Fibroblast of skin of right biceps (primary cell): ENCODE measurements at places on chromosomes 11 and 22.

- no peak for DNase-seq
Observed at GRCh38 chr11:10674440-10674855, 19.1 kb downstream of the IRAG1 start.

DNA sequence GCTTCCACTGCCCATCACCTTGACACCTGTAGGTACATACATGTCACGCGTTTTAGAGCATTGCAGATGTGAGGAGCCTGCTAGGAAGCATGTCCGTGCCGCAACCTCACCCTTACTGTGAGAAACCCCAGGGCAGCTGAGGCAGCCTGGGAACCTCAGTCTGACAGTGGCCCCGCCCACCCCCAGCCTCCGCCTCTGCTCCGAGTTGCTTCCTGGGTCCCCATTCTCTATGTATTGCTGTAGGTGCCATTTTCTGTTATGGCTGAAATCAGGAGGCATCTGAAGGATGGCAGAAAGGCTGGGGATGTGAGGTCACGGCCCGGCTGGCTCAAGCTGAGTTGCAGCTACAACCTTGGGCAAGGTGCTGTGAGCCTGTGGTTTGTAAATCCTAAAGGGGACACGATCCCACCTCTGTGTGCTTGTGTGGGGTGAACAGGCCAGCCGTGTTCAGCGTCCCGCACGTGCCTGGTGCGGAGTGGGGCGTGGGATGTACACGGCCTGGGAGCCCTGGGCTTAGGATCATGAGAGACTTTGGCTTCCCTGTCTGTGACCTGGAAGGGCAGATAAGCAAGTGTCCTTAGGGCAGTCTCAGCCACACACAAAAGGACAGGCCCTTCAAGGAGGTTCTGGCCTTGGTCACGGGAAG, 102.7 kb downstream of the PHF21B start:
- no peak for DNase-seq

- no peak for DNase-seq
Observed at GRCh38 chr11:125407046-125407445, 89.0 kb downstream of the FEZ1 start.

DNA sequence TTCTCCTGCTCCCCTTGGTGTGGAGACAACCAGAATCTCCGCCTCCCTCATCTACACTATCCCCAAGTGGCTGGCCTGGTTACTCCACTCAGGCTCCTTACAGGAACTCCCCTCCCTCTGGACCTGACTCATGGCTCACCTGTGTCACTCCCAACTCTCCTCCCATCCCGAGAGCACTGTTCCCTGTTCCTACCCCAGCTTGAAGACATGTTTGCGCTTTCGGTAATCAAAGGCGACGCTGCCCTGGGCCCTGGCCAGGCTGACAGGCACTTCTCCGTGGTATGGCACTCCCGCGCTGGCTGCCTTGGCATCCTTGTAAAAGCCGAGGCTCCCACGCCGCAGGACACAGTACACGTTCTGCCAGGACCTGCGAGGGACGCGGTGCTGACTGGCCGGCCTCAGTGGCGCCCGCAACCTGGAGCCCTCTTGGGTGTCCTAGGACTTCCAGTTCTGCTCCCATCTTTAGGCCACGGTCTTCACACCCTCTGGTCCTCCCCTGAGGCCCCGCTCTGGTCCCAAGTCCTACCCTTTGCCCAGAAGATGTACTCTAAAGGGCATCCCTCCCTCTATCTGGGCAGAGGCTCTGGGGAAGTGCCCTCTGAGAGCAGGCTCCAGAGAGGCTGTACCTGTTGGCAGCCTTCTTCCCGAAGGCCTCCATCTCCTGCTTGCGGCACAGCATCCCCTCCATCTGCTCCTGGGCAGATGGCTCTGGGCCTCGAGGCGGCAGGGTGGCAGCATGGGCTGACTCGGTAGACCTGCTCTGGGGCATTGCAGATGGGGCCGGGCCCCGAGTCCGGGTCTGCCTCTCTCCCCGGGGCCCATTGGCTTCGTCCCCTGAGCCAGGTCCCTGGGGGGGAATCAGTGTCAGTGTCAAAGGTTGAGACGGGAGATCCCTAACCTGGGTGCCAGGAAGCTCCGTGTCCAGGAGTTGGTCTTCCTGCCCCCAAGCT, 9.4 kb upstream of the RBM4B start:
- DNase-seq: no peak

DNA sequence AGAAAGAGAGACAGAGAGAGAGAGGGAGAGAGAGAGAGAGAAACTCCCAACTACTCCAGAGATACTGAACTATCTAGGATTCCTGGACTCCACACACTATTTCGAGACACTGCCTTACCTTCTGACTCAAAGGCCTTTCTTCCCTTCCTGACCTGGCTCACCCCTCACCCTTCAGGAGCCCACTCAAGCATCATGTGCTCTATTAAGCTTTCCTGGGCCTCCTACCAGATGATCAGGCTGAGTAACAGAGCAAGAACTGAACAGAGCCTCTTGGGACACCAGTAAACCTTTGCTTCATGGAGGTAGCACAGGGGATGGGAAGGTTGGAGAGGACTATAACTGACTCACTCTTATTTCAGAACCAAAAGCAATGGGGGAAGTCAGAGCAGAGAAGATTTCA, 31.4 kb downstream of the PLEKHA7 start:
- DNase-seq: no peak

DNA sequence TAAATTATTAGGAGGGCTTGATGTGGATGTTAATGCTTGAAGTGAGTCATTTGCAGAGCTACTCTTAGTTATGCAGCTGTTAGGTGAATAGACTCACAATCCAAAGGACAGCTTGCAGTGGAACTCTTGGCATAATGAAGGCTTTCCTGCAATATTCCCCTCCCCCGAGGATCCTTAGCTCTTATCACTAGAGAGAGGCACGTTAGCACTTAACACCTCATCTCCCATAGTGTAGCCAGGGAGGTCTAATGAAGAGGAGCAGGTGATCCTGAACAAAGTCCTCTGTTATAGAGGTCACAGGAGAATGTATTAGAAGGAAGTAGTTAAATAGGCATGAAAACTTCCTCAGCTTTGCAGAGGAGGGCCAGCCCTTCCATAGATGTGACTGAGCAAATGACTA, 919.2 kb upstream of the FAT3 start:
- DNase-seq: no peak

DNA sequence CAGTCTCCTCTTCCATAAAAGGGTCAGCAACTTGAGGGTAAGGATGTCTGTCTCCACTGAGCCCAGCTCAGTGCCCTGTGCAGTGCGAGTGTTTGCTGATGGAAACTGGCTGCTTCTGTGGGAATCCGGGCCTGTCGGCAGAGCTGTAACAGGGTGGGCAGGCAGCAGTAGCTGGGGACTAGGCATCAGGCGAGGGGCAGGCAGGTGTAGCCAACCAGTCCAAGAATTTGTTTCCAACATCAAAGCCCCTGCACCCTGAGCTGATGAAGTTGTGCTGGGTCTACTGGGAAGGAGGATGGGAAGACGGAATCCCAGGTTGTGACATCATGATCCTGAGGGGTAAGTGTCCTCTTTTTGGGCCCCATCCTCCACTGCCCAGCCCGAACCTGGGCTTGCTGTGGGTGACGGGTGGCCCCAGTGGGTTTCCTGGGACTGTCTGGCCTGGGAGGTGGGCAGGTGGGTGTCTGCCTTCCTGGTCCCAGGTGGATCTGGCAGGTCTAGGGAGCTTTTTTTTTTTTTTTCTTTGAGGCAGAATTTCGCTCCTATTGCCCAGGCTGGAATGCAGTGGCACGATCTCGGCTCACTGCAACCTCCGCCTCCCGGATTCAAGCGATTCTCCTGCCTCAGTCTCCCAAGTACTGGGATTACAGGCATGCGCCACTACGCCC, 11.0 kb downstream of the SLC29A2 start:
- DNase-seq: no peak

DNA sequence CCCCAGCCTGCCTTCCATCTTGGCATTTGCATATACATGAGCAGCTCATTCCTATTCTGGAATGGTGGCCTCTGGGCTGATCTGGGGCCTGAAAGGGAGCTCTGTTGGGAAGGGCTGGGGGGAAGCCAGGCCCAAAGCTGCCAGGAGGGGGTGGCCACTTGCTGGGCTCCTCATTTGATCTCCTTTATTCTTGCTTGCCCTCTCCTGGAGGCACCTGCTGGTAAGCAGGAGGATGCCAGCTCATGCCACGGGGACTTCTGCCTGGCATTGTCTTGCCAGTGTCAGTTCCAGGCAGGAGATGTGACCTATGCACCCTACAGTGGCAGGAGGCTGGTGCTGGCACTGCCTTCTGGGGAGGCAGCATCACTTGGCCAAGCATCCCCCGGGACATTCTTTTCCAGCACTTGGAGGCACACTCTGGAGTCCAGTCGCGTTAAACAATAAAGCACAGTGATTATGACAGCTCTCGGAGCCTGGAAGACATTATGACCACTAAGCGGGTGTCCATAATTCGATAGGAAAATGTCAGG, 128.3 kb downstream of the NTM start:
- no peak for DNase-seq

DNA sequence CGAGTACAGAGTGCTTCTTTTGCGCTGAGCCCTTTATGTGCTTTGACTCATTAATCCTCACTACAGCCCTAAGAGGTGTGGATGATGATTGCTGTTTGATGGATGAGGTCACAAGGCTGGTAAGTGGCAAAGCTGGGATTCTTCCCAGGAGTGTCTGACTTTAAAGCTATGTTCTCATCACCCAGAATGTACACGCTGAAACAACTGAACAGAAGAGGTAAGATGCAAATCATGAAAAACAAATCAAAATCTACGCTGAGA, 37.7 kb upstream of the CREB3L1 start:
- peak; percentile 76 for DNase-seq

GRCh38 chr22:49362211-49362839, 465.3 kb downstream of the BRD1 start:
- no peak for DNase-seq
